Fibroblast of skin of scalp (primary cell): ENCODE measurements at places on chromosomes 5 and 9.
A peak's percentile ranks its signal among the peaks of the same experiment; 100 is the strongest.

- DNase-seq: peak; percentile 4
These were observed 67.0 kb upstream of the EIF4EBP3 start for GRCh38 chr5:140480310-140481014.

- DNase-seq: peak; percentile 85
These were observed 6.6 kb downstream of the ANKDD1B start for GRCh38 chr5:75617736-75618352.

GRCh38 chr9:86402591-86402990 lies 48.4 kb upstream of the TUT7 start:
- no peak for DNase-seq

DNA sequence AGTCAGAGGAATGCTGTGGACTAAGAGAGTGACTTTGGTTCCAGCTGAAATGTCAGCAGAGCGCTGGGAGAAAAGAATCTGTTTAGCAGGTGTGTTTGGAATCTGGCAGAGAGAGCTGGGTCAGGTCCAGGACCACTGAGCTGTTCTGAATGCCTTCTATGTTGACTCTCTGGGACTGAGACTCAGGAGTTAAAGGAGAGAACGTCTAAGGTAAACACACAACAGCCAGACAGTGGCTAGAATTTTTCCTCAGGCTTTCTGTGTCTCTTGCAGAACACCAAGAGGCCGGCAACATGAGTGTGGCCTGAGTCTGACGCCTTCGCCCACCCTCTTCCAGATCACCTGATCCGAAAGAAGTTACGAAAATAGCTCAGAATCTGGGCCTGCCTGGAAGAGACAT lies 107.2 kb upstream of the ZNF462 start:
- DNase-seq: no peak

GRCh38 chr5:167814828-167815227 lies 476.6 kb upstream of the WWC1 start:
- peak; percentile 100 for DNase-seq

GRCh38 chr5:43565043-43565442 lies 8.2 kb upstream of the PAIP1 start:
- DNase-seq: no peak

DNA sequence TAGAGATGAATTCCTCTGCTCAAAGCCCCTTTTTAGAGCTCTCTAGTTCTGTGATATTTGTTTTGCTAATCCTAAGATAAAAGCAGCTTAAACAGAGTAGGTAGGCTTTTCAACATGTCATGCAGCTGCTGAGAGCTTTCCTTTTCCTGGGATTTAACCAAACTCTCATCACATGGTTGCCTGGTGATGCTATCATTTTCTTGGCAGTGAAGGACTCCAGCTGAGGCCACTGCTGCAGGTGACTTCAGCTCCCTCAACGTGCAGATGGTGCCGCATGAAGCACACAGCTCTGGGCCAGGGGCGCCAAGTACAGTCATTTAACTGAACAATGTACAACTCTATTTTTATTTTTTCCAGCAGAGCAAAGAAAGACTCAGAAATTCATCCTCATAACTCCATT lies 42.2 kb downstream of the SECISBP2 start:
- no peak for DNase-seq

DNA sequence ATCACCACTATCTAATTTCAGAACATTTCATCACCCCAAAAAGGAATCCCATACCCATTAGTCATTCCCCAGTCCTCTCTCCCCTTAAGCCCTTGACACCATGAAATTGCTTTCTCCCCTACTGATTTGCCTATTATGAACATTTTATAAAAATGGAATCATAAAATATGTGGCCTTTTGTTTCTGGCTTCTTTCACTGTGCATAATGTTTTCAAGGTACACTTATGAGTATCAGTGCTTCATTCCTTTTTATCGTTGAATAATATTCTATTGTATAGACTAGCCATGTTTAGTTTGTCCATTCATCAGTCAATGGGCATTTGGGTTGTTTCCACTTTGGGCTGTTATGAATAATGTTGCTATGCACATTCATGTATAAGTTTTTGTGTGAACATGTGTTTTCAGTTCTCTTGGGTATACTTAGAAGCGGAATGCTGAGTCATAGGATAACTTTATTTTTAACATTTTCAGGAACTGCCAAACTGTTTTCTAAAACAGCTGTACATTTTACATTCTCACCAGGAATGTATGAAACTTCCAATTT lies 40.4 kb upstream of the FGF1 start:
- peak; percentile 97 for DNase-seq

GRCh38 chr9:135240871-135241311 lies 153.4 kb downstream of the OLFM1 start:
- no peak for DNase-seq

- DNase-seq: no peak
These were observed 410.1 kb downstream of the DMRT2 start for GRCh38 chr9:1460143-1460769.

DNA sequence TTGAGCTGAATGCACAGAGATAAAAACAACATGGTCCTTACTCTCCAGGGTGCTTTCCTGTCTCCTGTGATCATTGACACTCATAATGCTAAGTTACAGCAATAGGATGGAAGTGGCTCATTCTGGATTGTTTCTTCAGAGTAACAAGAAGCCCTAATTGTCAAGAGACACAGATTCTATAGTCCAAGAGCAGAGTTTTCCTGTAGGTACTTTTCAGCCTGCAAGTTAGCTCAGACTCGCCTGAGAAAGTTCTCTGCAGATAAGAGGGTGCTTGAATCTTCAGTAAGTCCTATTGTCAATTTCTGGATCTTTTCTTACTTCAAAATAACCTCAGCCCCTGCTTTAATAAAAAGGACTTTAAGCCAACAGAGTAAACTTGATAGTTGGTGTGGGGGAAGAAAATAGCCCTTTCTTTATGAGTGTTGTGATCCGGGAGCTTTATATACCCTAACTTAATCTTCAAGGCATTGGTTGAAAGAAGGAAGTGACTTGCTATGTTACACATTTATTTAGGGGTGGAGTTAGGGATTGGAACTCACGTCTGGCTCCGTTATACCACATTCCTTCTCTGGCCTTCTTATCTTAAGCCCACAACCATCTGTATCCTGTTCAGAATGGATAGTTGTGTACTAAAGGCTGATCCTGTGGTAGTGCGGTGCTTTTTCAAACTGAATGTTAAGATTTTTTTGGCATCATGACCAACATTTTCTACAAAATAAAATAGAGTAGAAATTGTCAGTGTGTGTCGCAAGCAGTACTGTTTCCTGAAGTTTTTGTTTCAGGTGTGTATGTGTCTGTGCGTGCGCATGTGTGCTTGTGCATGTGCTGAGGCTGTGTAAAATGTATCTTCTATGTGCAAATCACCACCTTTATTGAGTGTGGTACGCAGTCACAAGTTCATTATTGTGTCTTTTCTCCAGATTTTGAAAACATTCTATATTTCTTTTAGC lies 173.9 kb downstream of the WDR70 start:
- peak; percentile 64 for DNase-seq

DNA sequence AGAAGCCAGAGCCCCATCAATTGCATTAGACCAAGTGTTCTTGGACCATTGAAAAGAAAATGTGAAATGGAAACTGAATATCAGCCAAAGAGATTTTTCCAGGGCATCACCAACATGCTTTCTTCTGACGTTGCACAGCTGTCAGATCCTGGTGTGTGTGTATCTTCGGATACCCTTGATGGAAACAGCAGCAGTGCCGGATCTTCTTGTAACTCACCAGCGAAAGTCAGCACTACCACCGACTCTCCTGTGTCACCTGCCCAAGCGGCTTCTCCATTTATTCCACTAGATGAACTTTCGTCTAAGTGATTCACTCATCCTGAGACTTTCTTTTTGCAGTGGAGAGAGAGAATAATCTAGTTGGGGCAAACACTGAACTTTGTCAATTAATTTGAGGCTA lies 75.7 kb downstream of the PIP5K1B start:
- no peak for DNase-seq

DNA sequence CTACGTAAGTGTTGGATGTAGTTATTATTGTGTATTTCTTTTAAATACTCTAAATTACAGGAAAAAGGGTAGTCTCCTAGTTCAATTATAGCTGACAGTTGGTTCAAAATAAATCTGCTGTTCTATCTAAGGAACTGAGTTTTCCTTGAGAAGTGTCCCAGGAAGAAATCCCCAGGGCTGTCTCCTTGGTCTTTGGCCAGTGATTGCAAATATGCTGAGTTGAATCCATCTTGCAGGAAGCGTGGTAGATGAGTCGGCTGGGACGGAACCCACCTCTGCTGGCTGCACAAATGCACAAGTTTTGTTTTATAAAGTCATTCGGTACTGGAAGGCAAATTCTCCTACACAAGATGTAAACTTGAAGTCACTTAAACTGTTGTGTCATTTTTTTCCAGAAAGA lies 30.2 kb upstream of the HOMER1 start:
- peak; percentile 15 for DNase-seq

DNA sequence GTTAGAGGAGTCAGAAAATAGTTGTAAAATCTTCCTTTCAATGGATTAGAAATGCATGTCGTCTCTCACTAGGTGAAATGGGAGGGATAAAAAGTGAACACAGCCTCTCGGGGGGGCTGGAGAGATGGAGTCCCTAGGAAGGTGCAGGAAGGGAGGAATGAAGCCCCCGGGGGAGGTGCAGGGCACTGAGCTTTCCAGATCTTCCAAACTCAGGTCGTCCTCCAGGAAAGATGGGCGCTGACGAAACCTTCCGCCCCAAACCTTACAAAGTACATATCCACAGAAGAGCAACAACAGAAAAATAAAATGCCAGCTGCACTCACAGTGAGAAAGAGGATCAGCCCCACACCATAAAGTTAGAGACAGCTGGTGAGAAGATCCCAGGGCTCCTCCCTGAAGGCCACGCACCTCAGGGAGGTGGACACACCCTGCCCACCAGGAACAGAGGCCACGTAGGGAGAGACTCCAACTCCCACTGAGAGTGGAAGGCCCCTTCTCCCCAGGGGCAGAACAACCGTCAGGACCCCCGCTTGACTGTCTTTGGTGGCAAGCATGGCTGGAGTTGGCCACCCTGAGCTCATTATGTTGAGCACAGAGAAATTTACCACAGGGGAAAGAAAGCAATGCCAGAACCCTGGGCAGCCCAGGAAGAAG lies 174.3 kb downstream of the AUH start:
- DNase-seq: no peak

DNA sequence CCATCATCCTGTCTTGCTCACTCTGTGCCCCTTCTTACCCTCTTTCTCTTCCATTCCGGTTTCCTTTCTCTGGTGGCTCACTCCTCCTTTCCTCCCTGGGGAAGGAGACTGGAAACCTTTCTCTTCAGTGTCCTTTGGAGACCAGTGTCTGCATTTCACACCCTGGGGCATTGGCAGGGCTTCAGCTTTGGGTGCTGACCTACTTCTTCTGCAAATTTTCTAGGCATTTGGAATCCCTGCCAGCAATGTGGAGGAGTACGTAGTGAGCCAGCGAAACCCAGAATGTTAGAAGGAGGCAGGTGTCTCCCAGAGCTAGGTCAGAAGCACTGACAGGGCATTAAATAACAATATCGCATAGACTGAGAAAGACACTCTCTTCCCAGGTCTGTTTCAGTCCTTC lies 122.2 kb downstream of the SLC28A3 start:
- no peak for DNase-seq

DNA sequence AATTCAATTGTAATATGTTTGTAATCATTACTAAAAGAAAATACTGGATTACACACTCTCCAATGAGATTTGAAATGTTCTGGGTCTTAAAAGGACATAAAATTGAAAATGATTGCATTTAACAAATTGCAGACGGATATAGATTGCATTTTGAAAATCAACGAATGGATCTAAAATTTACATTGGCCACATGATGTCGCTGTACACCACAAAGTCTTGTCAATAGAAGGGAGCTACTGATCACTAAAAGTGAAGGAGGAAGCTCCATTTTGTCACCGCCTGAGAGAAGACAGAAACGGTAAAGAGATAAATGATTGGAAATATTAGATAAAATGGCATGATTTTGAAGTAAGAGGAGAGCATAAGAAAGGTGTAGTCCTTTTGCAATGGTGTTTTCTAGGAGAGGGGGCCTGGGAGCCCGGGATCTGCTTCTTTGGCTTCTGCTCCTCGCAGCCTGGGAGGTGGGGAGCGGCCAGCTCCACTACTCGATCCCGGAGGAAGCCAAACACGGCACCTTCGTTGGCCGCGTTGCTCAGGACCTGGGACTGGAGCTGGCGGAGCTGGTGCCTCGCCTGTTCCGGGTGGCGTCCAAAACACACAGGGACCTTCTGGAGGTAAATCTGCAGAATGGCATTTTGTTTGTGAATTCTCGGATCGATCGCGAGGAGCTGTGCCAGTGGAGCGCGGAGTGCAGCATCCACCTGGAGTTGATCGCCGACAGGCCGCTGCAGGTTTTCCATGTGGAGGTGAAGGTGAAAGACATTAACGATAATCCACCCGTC lies at the start of gene PCDHA1:
TSS of gene PCDHA1 (plus strand) at position 236 of the 782 bp plus-strand sequence.
- DNase-seq: no peak

DNA sequence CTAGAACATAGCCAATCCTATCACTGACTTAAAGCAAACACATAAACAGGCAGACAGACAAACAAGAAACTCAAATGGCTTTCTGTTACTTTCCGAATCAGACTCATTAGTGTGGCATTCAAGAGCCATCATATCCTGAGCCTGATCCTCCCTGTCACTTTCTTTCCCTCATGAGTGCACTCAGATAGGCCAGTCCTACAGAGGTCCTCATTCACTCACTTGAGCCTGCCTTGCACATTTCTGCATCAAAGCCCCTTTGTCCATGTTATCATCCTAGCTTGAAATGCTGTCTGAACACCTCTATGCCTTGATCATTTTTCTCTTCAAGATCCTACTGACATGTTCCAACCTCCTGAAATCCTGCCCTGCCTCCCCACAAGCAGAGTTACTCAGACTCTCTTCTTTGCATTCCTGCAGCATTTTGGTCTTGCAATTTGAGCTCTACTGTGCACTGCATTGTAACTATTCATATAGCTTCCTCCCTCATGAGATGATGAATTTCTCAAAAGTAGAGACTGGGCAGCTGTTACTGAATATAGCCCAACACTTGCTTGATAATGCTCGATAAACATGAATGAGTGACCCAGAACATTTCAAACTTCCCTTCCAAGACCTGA lies 126.9 kb downstream of the PALM2AKAP2 start:
- peak; percentile 71 for DNase-seq

- DNase-seq: no peak
These were observed 13.8 kb downstream of the INVS start for GRCh38 chr9:100112677-100113336.

DNA sequence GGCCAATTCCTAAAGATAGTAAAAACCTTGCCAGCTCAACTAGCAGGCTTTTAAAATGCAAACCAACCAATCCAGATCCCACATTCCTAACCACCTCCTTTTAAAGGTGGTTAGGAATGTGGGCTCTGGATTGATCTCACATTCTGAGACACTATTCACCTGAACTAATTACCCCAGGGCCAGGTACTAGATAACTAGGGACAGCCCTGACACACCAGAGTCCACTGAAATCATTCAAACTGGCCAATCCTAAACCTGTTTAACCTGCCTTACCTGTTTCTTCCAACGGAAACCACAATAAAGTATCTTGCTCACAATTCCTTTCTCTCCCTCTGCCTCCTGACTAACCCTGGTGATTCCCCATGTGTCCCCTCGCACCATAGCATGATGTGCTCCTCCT lies 168.3 kb upstream of the DMAC1 start:
- no peak for DNase-seq

- no peak for DNase-seq
These were observed 116.5 kb upstream of the MSX2 start for GRCh38 chr5:174607916-174608315.
